ENCODE measurements at places on chromosomes 12 and 14.

DNA sequence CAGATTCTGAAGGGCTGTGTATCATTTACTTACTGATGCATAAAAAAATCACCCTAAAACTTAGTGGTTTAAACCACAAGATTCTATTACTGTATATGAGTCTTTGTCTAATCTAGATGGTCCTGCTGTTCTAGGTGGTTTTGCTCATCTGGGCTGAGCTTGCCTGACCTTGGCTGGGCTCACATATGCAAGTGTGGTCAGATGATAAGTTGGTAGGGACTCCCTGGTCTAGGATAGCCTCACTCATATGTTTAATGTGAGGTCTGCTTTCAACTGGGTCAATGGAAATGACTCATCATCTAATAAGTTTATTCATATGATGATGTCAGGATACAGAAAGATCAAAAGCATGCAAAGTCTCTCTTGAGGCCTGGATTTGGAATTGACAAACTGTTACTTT lies 887.8 kb downstream of the TRHDE start:
- DNase-seq = no peak

DNA sequence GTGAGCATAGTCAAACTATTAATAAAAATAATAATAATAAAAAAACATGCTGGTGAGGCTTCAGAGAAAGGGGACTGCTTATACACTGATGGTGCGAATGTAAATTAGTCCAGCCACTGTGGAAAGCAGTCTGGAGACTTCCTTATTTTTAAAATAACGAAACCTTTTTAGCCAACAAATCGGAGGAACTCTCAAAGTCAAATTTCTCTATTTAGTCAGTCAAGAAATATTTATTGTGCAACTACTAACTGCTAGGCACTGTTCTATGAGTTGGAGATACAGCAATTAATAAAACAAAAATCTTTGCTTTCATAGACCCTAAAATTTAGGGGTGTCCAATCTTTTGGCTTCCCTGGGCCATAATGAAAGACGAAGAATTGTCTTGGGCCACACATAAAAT lies 10.8 kb downstream of the TAOK3 start:
- no peak for DNase-seq

GRCh38 chr12:93624595-93625294 lies 52.3 kb downstream of the SOCS2 start:
- peak; percentile 98 for DNase-seq

- DNase-seq = no peak
These were observed 505.5 kb downstream of the NPAS3 start for GRCh38 chr14:33444136-33444535.

- no peak for DNase-seq
These were observed 65.7 kb downstream of the CDK17 start for GRCh38 chr12:96334502-96334901.

DNA sequence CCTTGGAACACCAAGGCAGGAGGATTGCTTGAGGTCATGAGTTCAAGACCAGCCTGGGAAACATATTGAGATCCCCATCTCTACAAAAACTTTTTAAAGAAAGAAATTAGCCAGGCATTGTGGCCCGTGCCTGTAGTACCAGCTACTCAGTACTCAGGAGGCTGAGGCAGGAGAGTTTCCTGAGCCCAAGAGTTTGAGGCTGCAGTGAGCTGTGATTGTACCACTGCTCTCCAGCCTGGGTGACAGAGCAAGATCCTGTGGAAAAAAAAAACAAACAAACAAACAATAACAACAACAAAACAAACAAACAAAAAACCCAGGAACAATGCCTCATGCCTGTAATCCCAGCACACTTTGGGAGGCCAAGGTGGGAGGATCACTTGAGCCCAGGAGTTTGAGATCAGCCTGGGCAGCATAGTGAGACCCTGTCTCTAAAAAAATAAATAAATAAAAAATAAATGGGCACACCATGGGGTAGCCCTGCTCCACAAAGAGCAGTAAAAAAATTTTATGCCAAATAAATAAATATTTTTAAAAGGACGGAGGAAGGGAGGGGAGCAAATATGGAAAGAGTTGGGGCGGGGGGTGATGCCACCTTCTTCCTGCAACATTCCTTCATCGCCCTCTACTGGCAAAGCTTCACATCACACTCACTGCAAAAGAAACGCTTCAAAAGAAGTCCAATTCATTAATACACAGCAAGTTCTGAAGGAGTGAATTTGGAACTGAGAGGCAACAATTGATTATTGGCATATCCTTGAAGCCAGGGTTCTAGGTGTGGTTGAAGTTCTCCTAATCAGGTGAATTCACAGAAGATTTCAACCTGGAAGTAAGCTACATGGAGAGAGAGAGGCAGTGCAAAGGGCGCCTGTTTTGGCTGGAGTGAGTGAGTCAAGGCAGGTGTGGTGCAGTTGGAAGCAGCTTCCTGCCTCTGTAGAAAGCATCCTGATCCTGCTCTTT lies 8.8 kb upstream of the GNPTAB start:
- DNase-seq = peak; percentile 68
